ENCODE measurements at places on chromosomes 6 and 20. TPM values are rescaled to one million over a fixed set of nuclear protein-coding genes. Genes with fewer than 3 reads are reported as not detected.

DNA sequence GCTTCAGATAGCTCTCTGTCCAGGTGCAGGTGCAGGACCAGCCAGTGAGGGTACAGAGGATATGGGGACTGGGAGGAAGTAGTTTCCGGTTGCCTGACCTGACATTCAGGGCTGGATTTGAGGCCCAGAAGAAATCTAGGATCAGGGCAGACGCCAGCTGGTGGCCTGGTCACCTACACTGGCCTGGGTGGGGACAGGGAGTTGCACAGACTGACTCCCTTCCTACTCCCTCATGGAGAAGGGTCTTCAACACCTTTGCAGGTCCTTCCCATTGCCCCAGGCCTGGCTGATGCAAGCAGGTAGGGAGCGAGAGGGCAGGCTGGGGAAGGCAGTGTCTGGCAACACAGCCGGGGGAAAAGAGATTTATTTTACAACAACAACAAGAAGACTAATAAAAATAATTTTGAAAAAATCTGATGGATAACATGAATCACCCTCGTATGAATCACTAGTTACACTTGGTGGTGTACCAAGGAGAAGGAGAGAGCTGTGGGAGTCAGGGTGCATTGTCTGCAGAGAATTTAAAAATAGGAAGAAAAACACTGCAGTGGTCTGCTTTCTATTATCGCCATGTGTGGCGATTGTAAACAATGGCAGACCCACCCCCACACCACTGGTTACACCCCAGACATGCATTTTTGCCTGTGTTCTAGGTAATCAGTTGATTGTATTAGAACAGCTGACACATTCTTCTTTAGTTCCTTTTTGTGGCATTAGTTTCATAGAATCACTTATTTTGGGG is 62.3 kb upstream of the SNX9 start:
- DNase-seq = no peak

The AVP gene
- not detected for total RNA-seq

GRCh38 chr6:140203661-140204147 is 829.3 kb upstream of the CITED2 start:
- DNase-seq = no peak

DNA sequence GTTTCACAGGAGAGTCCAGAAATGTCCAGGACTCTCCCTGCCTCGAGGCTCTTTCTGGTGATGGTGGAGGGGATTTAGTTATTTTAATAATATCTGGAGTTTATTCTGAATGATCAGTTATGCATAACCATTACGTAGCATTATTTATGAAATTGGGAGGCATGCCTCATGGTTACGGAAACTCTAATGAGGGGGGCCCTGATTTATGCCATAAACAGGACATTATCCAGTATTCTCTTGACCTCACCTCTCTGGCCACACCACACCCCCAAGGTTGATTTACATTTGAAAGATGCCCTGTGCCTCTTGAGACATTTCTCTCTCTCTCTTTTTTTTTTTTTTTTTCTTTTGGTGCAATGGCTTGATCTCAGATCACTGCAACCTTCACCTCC is 268.8 kb downstream of the TFAP2C start:
- no peak for DNase-seq

The CCN5 gene
- not detected for total RNA-seq

DNA sequence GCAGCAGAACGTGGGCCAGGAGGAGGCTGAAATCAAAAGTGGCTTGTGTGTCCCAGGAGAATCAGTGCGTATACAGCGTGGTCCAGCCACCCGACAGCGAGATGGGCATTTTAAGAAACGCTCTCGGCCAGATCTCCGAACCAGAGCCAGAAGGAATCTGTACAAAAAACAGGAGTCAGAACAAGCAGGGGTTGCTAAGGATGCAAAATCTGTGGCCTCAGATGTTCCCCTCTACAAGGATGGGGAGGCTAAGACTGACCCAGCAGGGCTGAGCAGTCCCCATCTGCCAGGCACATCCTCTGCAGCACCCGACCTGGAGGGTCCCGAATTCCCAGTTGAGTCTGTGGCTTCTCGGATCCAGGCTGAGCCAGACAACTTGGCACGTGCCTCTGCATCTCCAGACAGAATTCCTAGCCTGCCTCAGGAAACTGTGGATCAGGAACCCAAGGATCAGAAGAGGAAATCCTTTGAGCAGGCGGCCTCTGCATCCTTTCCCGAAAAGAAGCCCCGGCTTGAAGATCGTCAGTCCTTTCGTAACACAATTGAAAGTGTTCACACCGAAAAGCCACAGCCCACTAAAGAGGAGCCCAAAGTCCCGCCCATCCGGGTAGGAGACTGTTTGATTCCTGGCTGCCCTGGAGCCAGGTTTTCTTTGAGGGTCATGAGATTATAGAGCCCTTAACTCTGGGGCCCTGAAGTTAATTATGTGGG is 75.3 kb downstream of the ASXL1 start:
- no peak for DNase-seq

The C20orf96 gene
- 6.8 TPM for total RNA-seq

DNA sequence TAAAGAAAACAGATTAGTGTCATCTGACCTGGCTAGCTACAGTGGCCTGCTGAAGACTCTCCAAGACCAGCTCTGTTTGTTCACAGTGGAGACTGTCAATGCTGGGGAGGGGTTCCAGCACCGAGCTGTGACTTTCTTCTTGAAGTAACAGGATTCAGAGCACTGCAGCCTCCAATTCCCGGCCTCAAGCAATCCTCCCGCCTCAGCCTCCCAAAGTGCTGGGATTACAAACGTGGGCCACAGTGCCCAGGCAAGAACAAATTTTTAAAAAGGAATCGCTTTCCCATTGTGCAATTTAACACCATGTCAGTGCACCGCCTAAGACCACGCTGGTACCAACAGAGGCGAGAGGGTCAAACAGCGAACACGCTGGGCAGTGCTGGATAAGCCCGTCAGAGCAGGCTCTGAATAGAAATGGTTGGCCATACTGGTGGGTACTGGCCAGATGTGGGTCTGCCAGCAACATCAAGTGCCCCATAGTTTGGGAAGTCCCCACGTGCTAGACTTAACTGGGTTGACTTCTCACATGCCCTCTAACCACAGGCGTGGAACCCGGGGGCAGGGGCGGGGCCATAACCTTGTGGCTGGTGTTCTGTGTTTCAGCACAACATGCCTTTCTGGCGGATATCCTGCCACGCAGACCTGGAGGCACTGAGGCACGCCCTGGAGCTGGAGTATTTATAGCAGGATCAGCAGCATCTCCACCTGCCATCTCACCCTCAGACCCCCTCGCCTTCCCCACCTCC is 168.9 kb downstream of the ZMYND8 start:
- peak; percentile 15 for DNase-seq

DNA sequence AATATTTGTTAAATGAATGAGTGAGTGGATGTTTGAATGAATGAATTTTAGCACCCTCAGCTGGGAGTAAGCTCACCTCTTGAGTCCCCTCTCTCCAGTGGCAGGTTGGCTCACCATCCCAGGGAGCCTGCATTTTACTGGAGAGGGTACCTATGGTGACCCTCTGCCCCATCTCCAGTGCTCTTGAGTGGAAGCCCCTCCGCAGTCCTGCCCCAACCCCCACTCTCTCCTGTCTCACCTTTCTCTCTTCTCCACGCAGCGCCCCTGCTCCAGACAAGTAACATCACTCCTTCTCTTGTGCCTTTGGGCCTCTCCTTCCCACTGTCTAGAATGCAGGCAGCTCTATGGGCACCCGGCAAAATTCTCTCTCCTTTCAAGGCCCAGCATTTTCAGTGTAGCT is 11.3 kb downstream of the TGM3 start:
- no peak for DNase-seq

GRCh38 chr6:127343809-127344659 is 625 bp upstream of the ECHDC1 start:
- DNase-seq = peak; percentile 10

DNA sequence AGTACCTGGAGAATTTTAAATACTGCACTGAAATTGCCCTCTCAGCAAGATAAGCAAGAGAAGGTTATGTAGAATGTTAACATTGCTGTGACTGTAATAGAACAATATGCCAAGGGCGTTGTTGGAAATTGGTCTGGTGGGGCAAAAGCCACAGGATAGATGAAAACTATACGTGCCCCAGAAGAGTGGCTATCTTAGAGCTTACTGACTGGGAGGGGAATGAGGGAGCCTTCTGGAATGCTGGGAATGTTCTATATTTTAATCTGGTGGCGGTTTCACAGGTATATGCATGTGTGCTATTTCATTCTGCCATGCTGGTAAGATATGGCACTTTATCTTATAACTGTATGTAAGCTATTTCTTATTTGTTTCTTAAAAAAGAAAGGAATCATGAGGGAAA is 35.2 kb upstream of the YWHAB start:
- DNase-seq = no peak

DNA sequence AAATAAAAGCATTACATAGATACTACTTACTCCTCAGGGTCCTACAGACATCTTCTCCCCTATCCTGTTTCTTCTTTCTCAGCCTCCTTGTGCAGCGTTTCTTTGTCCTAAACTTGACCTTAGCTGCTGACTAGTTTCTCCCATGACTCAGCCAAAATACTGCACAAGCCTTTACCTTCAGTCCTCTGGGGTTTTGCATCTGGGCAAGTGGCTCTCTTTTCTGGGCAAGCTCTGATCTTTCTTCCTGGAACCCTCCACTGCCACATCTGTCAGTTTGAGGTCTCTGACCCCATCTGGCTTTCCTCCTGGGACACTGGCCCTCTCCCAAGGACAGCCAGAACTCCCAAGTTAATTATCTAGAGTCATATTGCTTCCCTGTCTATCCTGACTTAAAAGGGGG is 838.4 kb downstream of the DHX35 start:
- no peak for DNase-seq

The BTBD3 gene
- 8.2 TPM for total RNA-seq

- DNase-seq = peak; percentile 93
Observed at GRCh38 chr20:45972500-45973183, 639 bp upstream of the ZNF335 start.

DNA sequence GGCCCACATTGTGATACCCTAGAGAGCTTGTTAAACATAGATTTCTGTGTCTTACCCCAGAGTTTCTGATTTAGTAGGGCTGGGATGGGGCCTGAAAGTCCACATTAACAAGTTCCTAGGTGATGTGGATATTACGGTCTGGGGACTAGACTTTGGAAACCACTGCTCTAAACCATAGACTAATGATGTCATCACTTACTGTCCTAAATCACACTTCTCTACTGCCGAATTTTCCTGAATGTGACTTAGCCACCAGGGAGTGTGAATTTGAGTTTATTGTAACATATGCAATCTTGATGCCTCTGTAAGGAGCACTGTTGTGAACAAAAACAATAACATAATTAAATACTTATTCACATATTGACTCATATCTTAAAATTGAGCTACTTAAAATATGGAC is 165.6 kb downstream of the BTBD3 start:
- DNase-seq = no peak

DNA sequence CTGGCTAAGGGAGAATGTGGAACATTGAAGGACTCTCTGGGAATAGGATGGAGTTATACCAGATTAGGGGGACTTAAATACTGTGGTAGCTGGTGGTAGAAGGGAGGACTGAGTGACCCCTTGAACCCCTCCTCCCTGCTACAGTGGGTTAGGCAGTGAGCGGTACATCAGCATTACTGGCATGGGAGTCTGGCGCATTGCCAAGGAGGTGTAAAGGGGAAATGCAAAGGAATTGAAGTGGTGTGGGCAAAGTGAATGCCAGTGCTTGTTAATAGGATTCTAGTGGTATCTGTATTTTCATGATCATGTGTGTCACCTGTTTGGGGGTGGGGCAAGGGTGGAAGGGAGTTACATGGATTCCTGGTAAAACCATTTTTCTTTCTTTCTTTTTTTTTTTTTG is 60.1 kb downstream of the GFRA4 start:
- no peak for DNase-seq

- no peak for DNase-seq
Observed at GRCh38 chr6:53833155-53833554, 38.4 kb downstream of the LRRC1 start.

- no peak for DNase-seq
Observed at GRCh38 chr6:36853325-36853724, 14.1 kb upstream of the CPNE5 start.

The CD109 gene
- 6.7 TPM for total RNA-seq

- no peak for DNase-seq
Observed at GRCh38 chr20:25549843-25550477, 35.4 kb downstream of the NINL start.

DNA sequence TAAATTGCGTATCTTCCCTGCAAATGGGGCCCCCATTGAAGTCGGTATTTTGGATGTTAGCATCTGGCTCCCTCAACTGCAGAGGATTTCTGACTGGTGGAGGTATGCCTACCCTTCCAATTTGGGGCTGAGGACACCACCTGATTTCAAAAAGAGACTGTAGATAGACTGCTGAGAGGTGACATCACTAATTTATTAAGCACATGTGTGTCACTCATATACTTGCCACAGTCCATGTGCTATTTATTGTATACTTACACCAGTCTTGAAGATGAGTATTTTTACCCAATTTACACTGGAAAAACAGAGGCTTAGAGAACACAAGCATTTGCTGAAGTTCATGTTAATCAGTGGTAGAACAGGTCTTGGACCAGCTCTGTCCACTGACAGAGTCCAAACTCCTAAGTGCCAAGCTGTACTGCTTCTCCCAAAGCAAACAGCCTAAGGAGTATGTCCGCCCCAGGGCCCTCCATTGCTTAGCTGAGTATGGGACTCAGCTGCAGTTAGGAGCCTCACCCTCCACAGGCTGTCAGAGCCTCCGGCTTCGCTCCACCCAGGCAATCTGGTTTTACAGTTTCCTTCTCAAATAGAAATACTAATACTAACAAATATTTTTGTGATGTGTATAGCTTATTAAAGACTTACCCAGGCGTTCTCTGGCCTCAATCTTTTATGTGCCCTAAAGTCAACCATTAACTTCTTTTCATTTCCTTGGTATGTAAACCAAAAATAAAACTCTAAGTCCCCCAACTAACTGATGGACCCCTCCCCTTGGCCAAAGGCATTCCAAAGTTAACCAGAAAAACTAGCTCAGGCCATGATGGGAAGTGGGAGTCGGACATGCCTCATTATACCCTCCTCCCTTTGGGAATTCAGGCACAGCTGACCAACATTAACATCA is 17.5 kb downstream of the RIN2 start:
- no peak for DNase-seq

DNA sequence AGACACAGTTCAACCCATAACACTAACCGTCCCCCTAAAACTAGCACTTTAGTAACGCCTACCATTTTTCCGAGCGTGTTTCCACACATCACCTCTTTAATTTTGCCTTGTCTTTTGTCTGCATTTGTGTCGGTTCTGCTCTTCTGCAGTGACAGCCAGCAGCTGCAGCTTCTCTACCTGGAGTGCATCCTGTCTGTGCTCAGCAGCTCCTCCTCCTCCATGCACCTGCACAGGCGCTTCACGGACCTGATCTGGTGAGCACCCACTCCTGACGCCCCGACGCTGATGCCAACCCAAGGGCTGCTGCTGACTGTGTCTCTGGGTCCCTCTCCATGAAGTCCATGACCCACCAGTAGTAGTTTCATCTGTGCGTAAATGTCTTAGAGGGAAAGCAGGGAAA is 35.4 kb upstream of the PBOV1 start:
- DNase-seq = no peak

GRCh38 chr6:121890307-121890910 is 455.0 kb downstream of the GJA1 start:
- no peak for DNase-seq

GRCh38 chr6:155807243-155807642 is 351.6 kb upstream of the NOX3 start:
- no peak for DNase-seq

- no peak for DNase-seq
Observed at GRCh38 chr6:160510199-160510598, 153.9 kb downstream of the LPA start.

- no peak for DNase-seq
Observed at GRCh38 chr20:3766422-3767109, 987 bp downstream of the ADISSP start.
